Left lung (tissue), 14 donors: ENCODE measurements at places on chromosomes 1 and 21. TPM values are rescaled to one million over a fixed set of nuclear protein-coding genes. Genes with fewer than 3 reads are reported as not detected.

- no peak for DNase-seq
Observed at GRCh38 chr1:68459796-68460195, 10.0 kb upstream of the RPE65 start.

The ANKRD34A gene
- polyA plus RNA-seq, result 1.3 TPM

- peak; percentile 30 for DNase-seq
Observed at GRCh38 chr1:24641646-24642151, 1.4 kb upstream of the SRRM1 start.

The SPATA1 gene
- polyA plus RNA-seq, result 2.3 TPM

DNA sequence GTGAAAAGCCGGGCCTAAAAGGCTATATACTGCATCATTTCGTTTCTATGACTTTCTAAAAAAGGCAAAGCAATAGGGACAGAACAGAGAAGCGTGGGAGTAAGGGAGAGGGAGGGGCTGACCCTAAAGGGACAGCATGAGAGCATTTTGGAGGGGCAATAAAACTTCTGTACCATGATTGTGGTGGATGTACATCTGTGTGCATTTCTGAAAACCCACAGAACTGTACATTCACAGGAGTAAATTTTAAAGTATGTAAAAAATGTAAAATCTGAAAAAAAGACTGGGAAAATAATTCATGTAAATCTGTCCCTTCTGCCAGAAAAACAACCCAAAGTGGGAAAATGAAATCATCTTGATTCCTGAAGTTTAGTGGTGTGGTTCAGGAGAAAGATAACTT, 235.4 kb downstream of the CENPF start:
- DNase-seq, result no peak

The GUK1 gene
- polyA plus RNA-seq, result 129 TPM

DNA sequence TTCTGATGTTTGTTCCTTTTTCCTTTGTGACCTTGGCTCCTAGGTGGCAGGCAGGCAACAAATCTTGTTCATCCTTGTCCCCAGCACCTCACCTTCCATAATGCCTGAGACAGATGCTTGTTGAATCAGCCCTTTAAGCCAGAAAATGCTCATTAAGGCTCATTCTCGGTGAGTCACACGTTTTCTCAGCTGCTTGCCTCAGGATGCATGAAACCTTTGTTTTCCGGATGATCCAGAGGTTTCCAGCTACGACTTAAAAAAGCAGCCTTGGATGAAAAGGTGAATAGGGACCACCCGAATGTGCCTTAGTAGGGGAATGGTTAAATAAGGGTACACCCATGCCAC, 4.6 kb upstream of the ATP13A2 start:
- DNase-seq, result no peak

DNA sequence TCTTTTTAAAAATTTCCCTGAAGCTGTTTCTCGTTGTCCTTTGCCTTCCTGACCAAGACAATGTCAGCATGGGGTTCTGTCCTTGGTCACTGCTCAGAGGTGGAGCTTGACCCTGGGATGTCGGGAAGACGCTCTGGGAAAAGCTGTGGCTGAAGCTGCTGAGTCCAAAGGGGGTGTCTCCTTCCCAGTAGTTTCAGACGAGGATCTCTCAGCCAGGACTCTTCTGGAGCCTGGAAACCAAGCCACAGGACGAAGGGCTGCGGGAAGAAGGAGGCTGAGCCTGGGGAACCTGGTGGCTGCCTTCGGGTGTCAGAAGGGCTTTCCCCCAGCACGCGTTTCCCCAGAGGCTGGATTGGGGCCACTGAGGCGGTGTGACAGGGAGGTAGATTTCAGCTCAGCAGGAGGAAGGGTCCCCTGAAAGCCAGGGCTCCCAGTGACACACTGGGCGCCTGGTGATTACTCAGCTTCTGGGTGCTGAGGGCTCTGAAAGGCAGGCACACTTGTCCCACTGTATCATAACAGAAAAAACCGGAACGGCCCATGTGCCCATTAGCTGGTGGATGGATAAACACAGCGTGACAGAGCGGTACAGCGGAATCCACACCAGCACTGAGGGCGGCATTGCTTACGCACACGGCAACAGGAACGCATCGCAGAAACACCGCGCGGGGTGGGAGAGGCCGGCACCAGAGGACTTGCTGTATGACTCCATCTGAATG, 5.0 kb upstream of the KRTAP12-1 start:
- DNase-seq, result no peak

GRCh38 chr1:43913051-43913501, 20.5 kb upstream of the ARTN start:
- DNase-seq, result no peak

GRCh38 chr1:51729824-51730301, 113.0 kb downstream of the OSBPL9 start:
- DNase-seq, result peak; percentile 87

GRCh38 chr1:226892524-226892875, 22.1 kb downstream of the PSEN2 start:
- no peak for DNase-seq

DNA sequence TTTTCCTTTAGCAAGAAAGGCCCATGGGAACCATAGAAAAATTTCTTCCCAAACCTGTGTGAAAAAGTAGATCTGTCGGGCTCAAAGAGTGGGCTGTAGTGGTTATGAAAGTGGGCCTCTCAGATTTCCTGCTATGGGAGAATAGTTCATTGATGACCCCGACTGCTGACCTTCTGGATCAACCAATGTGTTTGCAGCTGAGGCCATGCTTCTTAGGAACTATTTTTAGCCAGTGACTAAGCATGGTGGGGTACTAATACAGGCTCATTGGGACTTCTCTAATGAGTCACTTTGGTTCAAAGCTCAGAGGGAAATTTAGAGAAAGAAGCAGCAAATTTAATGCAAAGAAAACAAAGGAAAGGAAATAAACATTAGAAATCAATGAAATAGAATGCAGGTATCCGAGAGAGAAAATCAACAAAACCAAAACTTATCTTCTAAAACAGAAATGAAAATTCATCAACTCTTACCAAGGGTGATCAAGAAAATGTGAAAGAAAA, 12.6 kb upstream of the PSMA5 start:
- no peak for DNase-seq

The BCL2L15 gene
- polyA plus RNA-seq, result 1.0 TPM

The NMNAT2 gene
- 2.3 TPM for polyA plus RNA-seq

- DNase-seq, result no peak
Observed at GRCh38 chr1:169904834-169905233, 11.1 kb upstream of the SCYL3 start.

DNA sequence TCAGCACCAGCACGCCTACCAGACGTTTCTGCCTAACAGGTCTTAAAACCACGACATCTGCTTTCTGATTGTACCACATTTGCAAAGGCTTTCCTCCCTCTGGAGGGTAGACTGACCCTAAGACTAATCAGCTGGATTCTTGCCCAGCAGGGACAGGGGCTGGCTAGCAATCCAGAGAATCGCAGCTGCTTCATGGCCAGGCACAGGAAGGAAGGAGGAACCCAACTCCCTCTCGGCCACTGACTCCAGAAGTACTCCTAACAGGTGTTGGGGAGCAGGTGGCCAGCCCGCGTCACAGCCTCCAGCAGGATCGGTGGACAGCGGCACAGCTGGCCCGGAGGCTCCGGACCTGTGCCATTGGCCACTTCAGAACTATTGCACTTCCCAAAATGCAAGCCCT, 180.8 kb downstream of the NPHP4 start:
- DNase-seq, result no peak

The MYBPH gene
- not detected for polyA plus RNA-seq

DNA sequence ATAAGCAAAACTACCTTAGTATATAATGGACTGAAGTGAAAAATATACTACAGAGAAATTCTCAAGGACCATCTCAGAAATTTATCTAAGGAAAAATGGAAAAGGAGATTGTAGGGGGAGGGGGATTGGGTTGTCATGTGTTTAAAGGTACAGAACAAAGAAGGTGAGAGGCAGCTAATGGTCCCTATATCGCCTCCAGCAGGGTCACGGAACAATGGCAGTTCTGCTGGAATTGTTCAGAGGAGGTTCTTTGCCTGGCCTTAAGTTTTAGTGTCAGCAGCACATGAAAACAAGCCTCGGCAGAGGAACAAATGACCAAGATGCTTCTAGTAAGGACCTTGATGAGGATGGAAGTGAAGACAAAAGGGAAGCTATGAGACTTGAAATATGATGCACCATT, 42.0 kb upstream of the RGS2 start:
- DNase-seq, result no peak

The KRTAP21-3 gene
- not detected for polyA plus RNA-seq

The XCL1 gene
- 0.37 TPM for polyA plus RNA-seq

GRCh38 chr21:22743085-22743484, 1744.9 kb downstream of the NCAM2 start:
- no peak for DNase-seq

DNA sequence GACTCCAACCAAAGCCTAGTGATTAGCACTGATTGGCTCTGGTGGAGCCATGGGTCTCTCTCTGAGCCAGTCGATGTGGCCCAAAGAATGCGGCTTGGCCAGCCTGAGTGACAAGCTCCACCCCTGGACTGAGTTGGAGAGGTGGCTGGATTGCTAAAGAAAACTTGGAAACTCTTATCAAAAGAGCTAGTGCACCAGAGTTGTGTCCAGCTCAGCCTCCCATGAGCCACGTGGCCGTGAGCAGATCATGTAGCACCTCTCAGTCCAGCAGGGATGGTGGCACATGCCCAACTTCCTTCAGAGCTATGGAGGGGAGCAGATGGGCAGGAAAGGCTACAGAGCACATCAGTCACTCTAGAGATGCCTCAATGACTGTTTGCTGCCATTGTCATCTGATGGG, 142.8 kb upstream of the VAMP3 start:
- no peak for DNase-seq

The TSPAN1 gene
- polyA plus RNA-seq, result 2.8 TPM

DNA sequence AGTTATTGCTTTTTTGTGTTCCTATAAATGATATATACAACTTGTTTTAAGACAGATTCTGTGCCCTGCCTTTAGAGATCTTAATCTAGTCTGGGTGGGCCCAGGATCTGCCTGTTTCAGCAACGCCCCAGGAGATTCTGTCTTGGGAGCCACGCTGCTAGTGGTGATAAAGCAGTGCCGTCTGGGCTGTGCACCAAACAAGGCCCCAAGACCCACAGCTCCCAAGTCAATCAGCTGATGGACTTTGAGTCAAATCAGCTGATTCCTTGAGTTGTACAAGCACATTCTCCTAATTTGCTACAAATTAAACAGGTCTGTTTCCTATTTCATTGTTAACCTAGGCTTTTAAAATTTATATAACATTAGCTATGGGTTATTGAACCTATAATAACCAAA, 15.7 kb upstream of the SLC44A3 start:
- DNase-seq, result no peak

GRCh38 chr1:2535455-2535854, 5.4 kb upstream of the HES5 start:
- no peak for DNase-seq

The PDZK1IP1 gene
- 1.0 TPM for polyA plus RNA-seq

The CR2 gene
- polyA plus RNA-seq, result 0.31 TPM
